ENCODE measurements at places on chromosomes 11 and 22.

GRCh38 chr11:133810766-133811165 lies 34.5 kb downstream of the SPATA19 start:
- no peak for DNase-seq

DNA sequence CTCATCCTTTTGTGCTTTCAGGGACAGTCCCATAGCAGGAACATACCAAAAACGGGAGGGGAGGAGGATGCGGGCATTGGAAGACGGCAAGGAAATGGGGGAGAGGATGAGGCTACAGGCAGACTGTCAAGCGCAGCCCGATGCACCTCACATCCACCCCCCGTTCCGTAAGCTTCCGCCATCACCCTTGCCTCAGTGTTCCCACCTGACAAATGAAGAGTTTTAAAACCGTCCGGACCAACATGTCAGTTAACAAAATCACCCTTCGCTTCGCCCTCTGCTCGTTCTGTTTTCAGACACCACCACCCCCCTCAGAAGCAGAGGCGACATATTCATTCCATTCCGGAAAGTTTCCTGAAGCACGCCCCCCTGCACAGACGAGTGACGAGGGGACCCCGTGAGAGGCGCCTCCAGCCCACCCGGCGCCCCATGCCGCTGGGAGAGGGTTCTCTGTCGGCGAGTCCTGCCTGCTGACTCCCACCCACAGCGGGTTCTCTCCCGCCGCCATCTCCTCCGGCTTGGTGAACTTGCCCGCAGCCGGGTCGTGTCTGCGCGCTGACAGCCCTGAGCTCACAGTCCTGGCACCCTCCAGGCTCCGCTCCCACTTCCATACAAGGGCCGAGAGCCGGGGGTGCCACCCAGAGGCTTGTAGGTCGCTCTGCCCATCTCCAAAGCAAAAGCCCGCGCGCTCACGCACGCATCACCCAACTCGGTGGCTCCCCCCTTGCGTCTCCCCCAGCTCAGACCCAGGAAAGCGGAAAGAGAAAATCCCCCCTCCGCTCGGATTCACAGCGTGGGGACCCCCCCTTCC lies 1.5 kb downstream of the IGSF9B start:
- DNase-seq, result no peak

GRCh38 chr11:6635082-6635932 lies 16.1 kb upstream of the TPP1 start:
- DNase-seq, result no peak

GRCh38 chr11:31512117-31512516 lies 2.5 kb downstream of the ELP4 start:
- DNase-seq, result no peak

- no peak for DNase-seq
Measured at GRCh38 chr11:7844986-7845385, 48.2 kb upstream of the OR5P2 start.

- no peak for DNase-seq
Measured at GRCh38 chr11:8262552-8263108, 1.0 kb downstream of the LMO1 start.

DNA sequence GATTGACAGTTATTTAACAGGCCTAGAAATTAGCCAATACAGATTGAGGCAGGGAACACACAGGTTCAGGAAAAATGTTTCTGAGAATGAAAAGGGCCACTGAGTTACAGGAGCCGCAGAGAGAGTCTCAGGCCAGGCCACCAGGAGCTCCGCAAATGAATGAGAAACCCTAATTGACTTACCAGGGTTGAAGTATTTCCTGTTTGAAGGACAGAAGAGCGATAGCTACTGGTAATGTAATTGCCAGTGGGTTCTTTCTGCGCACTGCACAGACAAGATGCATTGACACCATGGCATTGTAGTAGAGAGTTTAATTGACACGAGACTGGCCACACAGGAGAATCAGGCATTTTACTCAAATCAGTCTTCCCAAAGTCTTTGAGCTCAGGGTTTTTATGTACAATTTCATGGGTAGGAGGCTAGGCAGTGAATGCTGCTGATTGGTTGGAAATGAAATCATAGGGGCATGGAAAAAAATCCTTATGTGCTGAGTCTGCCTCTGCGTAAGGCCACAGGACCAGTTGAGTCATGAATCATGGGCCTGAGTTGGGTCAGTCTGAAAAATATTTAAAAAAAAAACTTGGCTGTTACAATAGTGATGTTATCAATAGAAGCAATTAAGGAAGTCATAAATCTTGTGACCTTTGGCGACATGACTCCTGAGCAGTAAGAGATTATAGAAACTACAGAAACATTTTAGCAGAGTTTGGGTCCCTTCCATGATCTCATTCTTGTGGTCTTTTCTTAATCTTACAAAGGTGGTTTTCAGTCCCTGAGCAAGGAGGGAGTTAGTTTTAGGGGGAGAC lies 203.8 kb downstream of the CASP12 start:
- no peak for DNase-seq

- DNase-seq, result no peak
Measured at GRCh38 chr11:70422692-70423522, 24.6 kb downstream of the CTTN start.

- DNase-seq, result no peak
Measured at GRCh38 chr11:115695677-115696364, 191.6 kb upstream of the CADM1 start.

GRCh38 chr11:117910525-117910924 lies 18.7 kb downstream of the TMPRSS13 start:
- DNase-seq, result no peak

GRCh38 chr11:39780131-39780530 lies 1679.3 kb downstream of the LRRC4C start:
- no peak for DNase-seq

DNA sequence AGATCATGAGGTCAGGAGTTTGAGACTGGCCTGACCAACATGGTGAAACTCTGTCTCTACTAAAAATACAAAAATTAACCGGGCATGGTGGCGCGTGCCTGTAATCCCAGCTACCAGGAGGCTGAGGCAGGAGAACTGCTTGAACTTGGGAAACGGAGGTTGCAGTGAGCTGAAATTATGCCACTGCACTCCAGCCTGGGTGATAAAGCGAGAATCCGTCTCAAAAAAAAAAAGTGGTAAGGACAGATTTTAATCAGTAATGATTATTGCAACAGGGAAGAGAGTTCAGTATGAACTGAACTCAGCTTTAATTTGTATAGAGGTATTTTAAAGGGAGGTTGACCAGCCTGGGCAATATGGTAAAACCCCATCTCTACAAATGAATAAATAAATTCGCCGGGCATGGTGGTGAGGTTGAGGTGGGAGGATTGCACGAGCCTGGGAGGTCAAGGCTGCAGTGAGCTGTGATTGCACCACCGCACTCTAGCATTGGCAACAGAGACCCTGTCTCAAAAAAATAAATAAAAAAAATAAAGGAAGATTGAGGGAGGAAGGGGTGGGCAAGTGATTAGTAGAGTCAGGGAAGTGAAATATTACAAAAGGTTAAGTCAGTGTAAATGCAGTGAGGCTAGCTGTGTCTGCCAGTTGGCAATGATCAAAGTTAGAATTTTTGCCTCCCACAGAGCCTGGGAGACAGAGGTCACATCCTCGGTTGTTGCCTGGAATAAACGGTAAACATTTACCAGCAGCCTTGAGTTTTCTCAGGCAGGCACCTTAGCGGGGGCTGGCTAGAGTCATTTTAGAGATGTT lies 2.6 kb upstream of the MCM5 start:
- no peak for DNase-seq

GRCh38 chr11:26572770-26573402 lies 823 bp upstream of the MUC15 start:
- DNase-seq, result no peak

DNA sequence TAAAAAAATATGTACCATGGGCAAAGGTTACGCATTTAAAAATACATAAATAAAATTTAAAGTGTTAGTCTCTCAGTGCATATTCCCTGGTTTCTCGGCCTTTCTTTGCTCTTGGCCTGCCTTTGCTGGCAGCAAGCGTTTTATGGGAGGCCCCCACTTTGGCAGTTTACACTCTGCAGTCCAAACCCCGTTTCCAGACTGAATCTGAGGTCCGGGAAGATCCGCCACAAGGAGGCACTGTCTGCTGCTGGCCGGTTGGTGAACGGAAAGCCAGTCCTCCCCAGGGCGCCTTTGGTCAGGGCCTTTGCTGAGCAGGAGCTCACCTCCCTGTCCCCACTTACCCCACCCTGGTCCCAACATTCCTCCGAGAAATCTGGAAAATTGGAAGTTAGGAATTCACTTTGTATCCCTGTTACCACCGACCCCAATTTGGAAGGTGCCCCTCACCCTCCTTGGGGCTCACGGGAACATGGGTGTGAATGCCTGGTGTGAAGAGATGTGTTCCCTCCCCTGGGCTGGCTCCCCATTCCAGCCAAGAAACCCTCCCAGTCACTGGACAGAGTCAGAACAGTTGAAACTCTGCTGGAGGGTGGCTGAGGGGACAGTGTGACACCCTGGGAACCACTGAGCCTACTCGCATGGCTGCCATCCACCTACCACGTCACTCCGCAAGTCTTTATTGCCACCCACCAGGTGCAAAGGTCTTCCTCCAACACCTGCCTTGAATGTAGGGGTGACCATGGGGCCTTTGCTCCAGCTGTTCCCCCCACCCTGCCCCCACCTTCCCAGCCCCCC lies 9.4 kb upstream of the SF1 start:
- DNase-seq, result no peak

DNA sequence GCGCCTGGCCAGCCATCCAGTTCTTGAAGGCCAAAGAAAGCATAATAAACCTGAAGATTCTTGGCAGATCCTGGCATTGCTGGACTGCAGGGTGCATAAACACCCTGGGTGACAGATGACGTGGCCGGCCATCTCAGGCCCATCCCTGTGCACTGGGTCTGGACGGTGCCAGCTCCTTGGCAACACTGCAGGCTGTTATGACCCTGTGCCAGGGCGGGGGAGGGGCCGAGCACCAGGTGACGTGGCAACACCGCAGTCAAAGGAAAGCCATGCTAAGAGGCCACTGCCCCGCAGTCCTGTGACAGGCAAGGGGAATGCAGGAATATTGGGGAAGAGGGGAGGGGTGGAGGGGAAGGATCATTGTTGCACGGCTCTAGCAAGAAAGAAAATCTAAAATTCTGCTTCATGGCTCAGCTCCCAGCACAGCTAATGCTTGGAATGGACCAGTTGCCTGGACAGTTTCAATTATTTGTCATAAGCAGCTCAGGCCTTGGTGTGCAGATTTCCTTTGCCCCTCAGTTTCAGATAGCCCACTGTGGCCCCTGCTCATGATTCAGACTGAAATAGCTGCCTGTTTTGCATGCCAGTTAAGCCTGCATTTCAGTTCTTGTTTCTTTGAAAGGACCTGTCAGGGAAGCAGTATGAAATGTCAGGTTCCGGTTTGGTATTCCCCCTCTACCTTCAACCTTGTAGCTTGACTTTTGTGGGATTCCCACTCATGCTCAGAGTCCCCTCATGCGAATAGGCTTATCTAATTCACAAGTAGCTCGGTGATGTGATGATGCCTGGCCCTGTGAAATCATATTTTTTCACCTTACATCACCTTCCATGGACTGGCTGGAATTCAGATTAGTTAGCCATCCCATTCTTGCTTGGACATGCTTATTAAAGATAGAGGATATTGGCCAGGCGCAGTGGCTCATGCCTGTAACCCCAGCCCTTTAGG lies 29.7 kb upstream of the DDX6 start:
- no peak for DNase-seq
